AG08396 (cell line): ENCODE measurements at places on chromosomes 3 and 15.

- DNase-seq = no peak
Observed at GRCh38 chr15:68589783-68590710, 11.3 kb downstream of the CORO2B start.

- no peak for DNase-seq
Observed at GRCh38 chr3:111369958-111370357, 172.0 kb upstream of the CD96 start.

GRCh38 chr3:179309225-179310078 lies 13.4 kb upstream of the ZNF639 start:
- no peak for DNase-seq

DNA sequence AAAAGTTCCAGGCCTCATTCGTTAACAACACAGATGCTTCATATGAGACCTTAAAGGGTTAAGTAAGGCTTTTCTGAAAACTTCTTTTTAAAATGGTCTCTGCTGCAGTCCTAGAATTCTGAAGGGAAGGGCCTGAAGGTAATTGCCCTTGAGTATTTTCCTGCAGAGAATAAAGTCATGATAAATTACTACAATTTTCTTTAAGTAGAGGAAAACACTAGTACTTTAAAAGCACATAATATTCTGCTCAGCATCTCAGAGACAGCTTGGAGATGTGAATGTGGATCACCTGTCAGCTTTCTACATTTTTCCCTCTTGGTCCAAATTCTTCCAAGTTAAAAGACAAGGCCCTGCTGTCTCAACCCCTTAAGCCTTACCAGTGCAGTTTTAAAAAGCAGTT lies 419.5 kb downstream of the MFSD1 start:
- DNase-seq = no peak

- DNase-seq = no peak
Observed at GRCh38 chr3:119298565-119298941, 4.4 kb downstream of the ARHGAP31 start.
